Frontal cortex (tissue), 4 donors: ENCODE measurements at places on chromosomes 16 and 17.

GRCh38 chr17:75498039-75498725 lies 17.2 kb downstream of the CASKIN2 start:
- no peak for DNase-seq

GRCh38 chr17:42270596-42270995 lies 5.6 kb downstream of the STAT5B start:
- no peak for DNase-seq

- DNase-seq, result no peak
Observed at GRCh38 chr16:11410376-11411058, 65.3 kb downstream of the RMI2 start.

DNA sequence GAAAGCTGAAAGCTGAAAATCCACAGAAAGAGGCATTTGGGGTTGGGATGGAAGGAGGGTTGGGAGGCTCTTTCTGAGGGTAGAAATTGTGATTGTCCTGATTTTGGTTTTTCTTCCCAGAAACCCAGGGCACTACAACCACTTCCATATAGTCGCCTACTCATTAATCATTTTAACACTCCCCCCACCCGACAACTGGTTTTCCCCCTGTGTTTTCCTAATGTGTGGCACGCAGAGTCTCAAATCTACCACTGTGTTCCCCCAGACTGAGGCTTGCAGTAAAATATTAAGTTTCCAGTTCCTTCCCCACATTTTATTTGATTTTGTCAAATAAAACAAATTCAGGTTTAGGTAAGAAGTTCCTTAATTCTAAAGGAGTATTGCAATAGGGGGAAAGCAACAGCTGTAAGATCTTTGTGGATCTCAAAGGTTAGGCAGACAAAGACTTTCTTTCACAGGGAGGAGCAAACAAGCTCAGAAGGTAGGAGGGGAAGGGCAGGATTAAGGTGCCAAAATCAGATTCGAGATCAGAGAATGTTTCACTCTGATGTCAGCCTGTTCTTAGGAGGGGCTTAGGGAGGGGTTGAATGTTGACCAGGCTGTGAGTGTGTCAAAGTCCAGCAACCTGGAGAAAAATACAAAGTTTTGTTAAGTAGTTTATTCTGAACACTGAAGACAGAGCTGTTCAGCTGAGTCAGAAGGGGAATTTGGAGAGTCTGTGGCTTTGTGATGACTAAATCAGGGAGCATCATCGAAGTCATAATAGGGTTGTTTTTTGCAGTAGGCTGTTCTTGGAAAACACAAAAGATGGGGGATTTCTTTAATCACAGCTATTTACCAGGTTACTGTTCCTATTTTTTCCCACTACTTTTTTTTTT lies 3.6 kb downstream of the ZNF267 start:
- no peak for DNase-seq

- DNase-seq, result peak; percentile 13
Observed at GRCh38 chr16:56357765-56358322, 67.5 kb downstream of the AMFR start.

- no peak for DNase-seq
Observed at GRCh38 chr17:64269687-64270649, 6.9 kb upstream of the TEX2 start.

DNA sequence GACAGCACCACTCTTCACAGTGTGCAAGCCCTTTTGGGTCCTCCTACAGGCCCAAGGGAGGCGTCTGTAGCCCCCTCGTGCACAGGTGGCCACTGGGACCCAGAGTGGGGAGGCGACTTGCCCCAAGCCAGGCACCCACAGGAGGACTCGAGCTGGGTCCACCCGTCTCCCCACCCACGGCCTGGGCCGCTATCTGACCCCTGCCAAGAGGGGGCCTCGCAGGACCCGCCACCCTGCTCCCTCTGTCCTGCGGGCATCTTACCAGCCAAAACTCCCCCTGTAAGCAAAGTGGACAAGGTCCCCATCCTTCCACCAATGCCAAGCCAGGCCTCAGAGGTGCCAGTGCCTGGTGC lies 31.1 kb downstream of the CNGB1 start:
- no peak for DNase-seq

GRCh38 chr17:77072670-77073069 lies 68.1 kb upstream of the SEC14L1 start:
- no peak for DNase-seq

DNA sequence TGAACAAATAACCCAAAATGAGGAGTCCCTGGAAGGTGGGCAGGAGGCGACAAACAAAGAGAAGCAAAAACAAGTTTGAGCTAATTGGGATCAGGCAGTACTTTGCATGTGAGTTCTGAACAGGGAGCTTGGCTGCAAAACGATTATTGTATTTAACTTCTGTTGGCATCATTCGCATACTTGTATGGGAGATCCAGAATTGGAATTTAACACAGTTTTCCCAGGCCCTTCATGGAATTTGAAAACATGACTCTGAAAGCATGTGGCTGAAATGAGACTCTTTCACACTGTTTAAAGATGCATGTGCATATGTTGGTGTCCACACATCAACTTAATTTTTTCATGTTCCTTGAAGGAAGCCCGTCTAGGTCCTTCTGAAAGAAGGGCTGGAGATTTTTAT lies 674.3 kb downstream of the WWOX start:
- no peak for DNase-seq
